Iris pigment epithelial cell (primary cell): ENCODE measurements at places on chromosomes 2 and 18.

DNA sequence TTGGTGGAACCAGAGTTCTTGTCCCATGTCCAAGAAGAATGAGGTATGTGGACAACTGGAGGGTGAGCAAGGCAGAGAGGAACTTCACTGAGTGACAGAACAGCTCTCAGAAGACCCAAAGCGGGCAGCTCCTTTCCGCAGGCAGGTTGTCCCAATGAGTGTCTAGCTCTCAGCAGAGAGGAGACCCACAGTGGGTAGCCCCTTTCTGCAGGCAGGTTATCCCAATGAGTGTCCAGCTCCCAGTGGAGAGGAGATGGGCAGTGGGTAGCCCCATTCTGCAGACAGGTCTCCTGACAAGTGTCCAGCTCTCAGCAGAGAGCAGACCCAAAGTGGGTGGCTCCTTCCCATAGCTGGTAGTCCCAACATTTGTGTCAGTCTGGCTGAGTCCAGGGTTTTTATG lies 69.6 kb downstream of the SRBD1 start:
- no peak for DNase-seq

DNA sequence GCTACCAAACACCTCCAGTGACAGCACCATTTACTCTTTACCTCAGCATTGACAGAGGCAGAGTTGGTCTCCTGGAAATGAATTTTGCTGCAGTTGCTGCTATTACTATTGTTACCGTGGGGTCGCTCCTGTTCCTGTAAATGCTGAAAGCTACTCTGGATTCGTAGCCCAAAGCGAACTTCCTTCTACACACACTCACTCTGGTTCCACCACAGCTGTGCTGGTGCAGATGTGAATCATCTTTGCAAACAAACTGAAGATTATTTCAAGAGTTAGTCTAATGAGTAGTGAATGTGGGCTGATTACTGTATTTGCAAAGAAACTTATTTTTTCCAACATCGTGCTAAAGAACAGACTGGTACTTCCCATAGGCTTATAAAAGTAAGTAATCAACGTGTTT lies 304.0 kb downstream of the LPIN1 start:
- DNase-seq, result peak; percentile 52

GRCh38 chr18:69537183-69537582 lies 136.5 kb downstream of the DOK6 start:
- DNase-seq, result no peak

- DNase-seq, result no peak
These were observed 129.4 kb downstream of the DTNB start for GRCh38 chr2:25543939-25544338.

DNA sequence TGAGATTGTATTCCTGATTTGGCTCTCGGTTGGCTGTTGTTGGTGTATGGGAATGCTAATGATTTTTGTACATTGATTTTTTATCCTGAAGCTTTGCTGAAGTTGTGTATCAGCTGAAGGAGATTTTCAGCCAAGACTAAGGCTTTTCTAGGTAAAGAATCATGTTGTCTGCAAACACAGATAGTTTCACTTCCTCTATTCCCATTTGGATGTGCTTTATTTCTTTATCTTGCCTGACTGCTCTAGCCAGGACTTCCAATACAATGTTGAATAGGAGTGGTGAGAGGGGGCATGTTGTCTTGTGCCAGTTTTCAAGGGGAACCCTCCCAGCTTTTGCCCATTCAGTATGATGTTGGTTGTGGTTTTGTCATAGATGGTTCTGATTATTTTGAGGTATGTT lies 90.4 kb downstream of the CYP26B1 start:
- no peak for DNase-seq

- no peak for DNase-seq
These were observed 4.5 kb upstream of the NPPC start for GRCh38 chr2:231930593-231931281.

- no peak for DNase-seq
These were observed 166.9 kb downstream of the PDE11A start for GRCh38 chr2:177905640-177906039.

DNA sequence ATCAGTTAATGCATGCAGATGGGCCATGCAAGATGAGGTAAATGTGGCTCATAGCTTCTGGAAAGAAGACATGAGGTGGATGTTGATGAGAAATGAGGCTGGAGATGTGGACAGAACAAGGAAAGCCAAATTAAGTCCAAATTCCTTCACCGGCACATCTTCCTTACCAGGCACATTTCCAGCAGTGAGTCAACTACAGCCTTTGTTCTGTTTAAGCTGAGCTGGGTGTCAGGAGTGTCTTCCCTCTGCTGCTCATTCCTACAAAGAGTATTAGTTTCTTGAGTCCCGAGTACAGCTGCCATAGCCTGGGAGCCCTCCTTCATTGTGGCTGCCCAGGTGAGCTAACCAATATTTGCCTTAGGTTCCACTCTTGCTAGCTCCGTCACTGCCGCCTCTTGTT lies 945.0 kb downstream of the SLC4A3 start:
- peak; percentile 34 for DNase-seq

DNA sequence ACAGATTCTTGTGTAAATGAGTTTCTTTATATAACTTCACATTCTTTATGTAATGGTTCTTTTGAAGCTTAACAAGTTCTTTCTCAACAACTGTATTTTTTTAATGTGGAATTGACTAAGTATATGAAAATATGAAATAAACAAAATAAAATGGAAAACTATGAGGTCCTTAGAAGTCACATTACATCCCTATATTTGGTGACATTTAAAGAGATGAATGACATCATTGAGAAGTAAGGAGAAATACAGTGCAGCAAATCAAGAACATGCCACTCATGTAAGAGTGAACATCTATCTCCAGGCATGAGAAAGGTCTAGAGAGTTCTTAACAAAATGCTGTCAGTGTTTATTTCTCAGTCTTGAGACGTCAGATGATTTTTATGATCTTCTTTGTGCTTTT lies 39.0 kb upstream of the AAK1 start:
- no peak for DNase-seq

DNA sequence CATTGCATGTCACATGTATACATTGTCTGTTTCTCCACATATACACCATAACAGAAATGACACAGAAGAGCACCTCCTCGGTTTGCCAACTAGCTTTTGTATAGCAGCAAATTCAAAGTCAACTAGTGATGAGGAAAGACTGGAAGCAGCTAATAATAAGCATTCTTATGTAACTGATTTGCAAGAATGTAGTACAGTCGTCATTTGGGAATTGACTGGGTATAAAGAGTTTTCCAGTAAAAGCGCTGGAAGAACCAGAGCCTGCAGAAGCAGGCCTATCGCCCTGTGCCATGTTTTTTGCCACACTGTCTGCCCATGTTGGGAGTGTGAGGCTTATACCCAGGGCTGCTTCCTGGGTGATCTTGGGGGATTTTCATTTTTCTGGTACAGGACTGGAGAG lies 310.6 kb downstream of the GBX2 start:
- DNase-seq, result no peak

GRCh38 chr2:148660999-148661398 lies 16.4 kb downstream of the EPC2 start:
- DNase-seq, result peak; percentile 18

GRCh38 chr2:30230497-30231211 lies 680 bp upstream of the LBH start:
- peak; percentile 44 for DNase-seq

- DNase-seq, result no peak
These were observed 364.4 kb upstream of the ID2 start for GRCh38 chr2:8317418-8317817.

GRCh38 chr18:48897531-48897930 lies 53.2 kb downstream of the SMAD7 start:
- no peak for DNase-seq

DNA sequence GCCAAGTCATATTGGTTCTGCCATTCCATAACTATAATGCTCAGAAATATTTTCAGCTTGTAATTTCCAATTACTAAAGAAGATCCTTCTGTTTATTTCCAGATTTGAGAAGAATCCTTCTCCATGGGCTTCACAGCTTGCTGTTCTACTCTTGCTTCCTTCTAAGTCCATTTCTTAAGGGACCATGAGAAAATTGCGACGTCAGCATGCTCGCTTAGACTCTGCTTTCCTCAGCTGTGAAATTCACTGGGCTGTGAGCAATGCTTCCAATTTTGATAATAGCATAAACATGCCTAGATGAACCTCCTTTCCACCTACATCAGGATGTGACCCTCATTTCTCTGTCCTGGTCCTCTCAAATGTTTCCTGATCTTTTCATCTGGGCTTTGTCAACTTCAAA lies 145.3 kb upstream of the CDH20 start:
- no peak for DNase-seq

DNA sequence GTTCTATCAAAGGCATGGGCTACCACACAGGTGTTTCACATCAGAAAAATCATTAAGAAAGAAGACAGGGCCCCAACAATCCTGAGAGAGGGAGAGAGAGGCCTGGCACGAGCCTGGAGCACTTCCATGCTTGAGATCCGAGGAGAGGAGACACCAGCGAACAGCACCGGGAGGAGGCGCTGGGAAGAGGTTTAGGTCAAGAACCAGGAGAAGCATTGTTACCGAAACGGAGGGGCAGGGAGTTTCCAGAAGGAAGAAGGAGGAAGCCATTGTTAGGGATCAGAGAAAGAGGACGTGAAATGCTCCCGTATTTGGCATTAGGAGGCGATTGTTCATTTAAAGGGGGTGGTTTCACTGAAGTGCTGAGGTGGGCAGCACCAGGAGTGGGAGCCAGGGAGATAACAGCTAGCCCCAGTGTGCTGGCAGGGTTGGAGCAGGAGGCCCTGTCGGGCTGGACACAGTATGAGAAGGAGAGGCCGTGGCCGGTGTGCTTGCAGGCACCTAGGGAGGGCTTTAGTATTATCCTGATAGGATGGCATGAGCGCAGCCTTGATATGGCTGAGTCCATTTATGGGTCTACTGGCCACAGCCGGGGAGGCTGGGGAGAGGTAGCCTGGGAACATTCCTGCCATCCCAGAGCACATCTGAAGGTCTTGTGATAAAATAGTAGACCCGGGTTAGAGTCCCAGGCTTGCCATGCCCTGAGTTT lies 244.9 kb downstream of the KLHL29 start:
- DNase-seq, result no peak

DNA sequence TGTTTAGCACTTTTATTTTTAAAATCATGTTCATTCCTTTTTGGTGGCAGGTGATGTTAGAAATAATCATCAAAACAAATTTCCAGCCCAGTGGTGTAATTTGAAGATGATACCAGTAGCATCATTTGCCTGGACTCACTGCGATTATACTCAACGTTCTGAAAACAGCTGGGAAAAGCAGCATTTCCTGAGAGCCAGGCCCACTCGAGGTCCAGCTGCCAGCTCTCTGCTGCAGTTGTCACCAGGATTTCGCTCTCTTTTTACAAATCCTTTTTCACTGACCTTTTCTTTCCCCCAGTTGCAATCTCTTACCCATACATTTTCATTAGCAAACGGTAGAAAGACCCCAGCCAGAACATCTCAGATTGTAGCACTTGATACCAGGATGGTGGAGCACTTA lies 110.6 kb upstream of the LYPD1 start:
- DNase-seq, result no peak

GRCh38 chr2:127486247-127487058 lies 39.8 kb downstream of the IWS1 start:
- DNase-seq, result peak; percentile 60

DNA sequence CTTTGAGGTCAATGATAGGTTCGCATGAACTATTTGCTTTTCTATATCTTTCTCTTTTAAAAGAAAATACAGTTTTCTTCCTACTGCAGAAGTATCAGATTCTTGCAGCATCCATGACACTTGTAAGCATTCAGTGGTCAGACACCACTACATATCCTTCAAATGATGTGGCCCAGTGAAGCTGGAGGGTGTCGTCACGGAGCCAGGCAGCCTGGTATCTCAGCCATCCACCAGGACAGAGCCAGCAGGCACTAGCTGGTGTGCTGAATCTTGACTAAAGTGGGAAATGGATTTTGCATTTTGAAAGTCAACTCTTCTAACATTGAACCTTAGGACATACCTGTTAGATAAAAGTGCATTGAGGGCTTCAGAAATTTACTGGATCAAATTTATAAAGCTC lies 5.4 kb downstream of the KLHL14 start:
- no peak for DNase-seq

GRCh38 chr18:57533868-57534510 lies 52.5 kb downstream of the FECH start:
- no peak for DNase-seq

DNA sequence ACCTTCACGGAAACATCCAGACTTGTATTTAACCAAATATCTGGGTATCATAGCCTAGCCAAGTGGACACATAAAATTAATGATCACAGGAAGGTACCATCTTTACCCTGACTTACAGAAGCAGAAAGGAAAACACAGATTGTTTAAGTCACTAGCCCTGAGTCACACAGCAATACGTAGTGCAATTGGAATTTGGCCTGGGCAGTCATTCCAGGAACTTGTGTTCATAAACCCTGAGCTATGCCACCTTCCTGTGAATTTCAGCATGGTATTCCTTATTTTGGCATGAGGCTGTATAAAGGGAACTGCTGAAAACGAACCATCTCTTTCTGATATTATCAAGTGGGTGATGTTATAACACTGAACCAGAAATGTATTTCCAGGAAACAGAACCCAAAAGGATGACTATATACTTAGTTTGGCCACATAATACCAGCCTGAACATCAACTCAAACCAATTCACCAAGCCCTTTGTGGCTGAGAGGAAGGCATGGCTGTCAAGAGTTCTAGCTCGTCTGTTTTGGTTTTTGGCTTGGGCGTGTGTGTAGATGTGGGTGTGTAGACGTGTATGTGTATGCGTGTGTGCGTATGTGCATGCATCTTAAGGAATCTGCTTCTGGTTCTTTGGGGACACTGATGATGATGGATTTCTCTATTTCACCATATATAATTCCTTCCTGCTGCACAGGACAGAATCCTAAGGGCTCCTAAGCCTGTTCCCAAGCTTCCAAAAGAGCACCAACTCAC lies 533.4 kb upstream of the ID2 start:
- DNase-seq, result peak; percentile 77

DNA sequence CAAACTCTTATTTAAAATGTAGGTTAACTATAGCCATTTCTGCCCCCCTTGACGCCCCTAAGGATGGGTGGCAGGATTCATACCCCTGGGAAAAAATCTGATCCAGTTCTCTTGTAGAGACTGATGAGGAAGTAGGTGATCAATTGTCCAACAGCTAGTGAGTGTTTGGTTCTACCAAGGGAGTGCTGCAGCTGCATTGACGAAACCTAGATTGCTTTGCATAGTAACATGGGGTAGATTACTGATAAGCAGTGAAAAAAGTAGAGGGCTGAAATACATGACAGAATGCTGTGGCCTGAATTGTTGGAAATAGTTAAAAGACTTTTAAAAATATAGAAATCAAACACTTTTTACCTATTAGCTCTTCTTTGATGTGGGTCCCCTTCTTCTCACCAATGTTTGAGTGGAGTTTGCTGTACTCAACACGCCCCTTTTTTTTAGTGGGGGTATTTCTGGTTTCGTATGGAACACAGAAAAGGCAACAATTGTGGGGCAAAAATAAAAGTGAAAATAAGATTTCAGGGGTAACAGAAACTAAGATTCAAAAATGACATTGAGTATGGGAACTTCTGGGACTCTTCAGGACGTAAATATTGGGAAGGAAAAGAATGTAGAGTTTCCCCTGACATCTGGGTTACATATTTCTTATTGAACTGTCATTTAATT lies 66.2 kb downstream of the MAIP1 start:
- DNase-seq, result no peak
